ENCODE measurements at places on chromosomes 6 and 20. TPM values are rescaled to one million over a fixed set of nuclear protein-coding genes. Genes with fewer than 3 reads are reported as not detected.

SLC17A9 gene
- 2.0 TPM for total RNA-seq

MUC22 gene
- total RNA-seq: not detected

DOK5 gene
- total RNA-seq: not detected

LYRM4 gene
- 25.5 TPM for total RNA-seq

ADGRB3 gene
- 0.10 TPM for total RNA-seq

FRS3 gene
- total RNA-seq: 2.1 TPM

ADGRG6 gene
- 1.8 TPM for total RNA-seq

GOPC gene
- 8.6 TPM for total RNA-seq

EFCAB8 gene
- total RNA-seq: 0.73 TPM

CST2 gene
- total RNA-seq: not detected

MARCKS gene
- total RNA-seq: 48.4 TPM

RAB44 gene
- 1.3 TPM for total RNA-seq

PANK2 gene
- 77.3 TPM for total RNA-seq

MRPS10 gene
- 26.8 TPM for total RNA-seq

GJA10 gene
- not detected for total RNA-seq

LY6G6F gene
- total RNA-seq: 7.7 TPM

RIPOR3 gene
- 0.42 TPM for total RNA-seq

TCF15 gene
- total RNA-seq: not detected

PNLDC1 gene
- 0.10 TPM for total RNA-seq
